ENCODE measurements at places on chromosomes 5 and 9.

DNA sequence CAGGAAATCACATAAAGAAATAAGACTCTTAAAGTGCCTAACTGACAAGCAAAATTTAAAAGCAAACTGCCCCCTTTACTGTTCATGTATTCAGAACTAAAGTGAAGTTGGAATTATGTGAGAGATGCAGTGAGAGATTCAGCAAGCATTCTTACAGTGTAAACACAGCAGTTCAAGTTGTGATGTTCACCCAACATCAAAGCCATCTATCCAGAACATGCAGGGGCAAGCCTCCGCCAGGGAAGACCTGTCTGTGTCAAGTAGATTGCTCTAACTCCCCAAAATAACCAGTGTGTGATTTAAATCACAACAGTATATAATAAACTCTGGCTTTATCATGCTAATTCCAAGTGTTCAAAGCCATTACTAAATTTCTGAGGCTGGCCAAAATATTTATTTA is 233.3 kb downstream of the BNC2 start:
- DNase-seq = no peak

- DNase-seq = no peak
Measured at GRCh38 chr5:55141945-55142690, 17.9 kb upstream of the GPX8 start.

DNA sequence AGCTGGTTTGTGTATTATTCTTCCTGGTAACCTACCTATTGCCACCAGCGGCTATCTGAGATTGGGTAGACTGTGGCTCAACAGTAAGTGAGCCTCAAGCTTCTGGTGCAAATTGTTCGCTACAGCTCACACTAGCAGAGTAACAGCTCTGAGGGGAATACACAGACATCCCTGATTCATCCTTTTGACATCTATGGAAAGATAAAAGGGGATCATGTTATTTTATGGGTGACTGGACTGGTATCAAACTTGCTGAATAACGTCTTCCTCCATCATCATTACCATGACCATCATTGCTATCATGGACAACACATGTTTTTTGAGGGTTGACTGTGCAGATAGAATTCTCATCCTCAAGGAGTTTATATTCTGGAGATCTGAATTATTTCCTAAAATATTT is 129.6 kb downstream of the PIK3R1 start:
- DNase-seq = no peak

- DNase-seq = no peak
Measured at GRCh38 chr5:84184857-84185256, 199.8 kb downstream of the EDIL3 start.

DNA sequence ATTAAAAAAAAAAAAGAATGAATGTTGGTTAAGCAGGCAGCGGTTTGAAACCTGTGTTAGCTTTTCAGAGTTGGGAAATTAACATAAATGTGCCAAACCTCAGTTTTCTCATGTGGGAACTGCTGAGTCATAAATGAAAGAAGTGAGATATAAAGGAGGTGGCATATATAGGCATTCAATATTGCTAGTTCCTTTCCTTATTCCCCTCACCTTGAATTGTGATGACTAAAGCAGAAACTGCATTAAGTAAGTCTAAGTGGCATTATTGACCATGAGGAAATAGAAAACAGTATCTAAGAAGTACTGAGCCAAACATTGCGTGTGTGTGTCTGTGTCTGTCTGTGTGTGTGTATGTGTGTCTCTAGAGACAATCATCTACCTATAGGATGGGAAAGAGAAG is 691.2 kb downstream of the TLR4 start:
- DNase-seq = no peak

DNA sequence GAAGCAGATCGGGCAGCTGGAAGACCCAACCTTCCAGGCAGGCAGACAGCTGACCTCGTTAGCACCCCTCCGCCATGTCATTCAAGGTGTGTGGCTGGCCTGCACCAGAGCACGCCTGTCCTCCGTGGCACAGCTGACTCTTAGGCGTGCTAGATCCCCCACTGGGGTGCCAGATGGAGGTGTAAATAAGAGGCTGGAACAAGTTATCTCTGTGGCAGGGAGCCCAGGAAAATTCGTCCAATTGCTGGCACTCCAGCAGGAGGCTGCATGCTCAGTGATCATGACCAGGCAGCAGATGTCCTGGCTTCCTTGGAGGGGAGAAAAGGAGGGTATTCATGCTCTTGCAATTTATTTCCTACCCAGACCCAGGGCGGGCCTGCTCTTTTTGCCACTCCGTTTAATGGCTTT is 7.8 kb upstream of the ALDOB start:
- DNase-seq = no peak

- no peak for DNase-seq
Measured at GRCh38 chr5:178232920-178233429, 373 bp upstream of the PHYKPL start.

DNA sequence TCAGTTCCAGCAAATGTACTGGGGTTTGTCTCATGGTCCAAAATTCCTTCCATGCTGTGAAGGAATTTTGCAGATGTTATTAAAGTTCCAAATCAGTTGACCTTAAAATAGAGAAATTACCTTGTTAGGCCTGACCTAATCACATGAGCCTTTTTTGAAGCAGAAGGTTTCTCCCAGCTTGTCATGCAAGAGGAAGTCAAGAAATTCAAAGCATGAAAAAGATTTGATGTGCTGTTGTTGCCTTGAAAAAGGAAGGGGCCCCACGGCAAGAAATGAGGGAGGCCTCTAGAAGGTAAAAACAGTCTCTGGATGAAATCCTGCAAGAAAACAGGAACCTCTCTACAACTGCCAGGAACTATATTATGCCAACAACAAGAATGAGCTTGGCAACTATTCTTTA is 24.2 kb upstream of the HAPLN1 start:
- DNase-seq = no peak

- no peak for DNase-seq
Measured at GRCh38 chr5:117701062-117701461, 1126.4 kb upstream of the SEMA6A start.

- no peak for DNase-seq
Measured at GRCh38 chr9:109797006-109797405, 17.0 kb downstream of the PALM2AKAP2 start.

DNA sequence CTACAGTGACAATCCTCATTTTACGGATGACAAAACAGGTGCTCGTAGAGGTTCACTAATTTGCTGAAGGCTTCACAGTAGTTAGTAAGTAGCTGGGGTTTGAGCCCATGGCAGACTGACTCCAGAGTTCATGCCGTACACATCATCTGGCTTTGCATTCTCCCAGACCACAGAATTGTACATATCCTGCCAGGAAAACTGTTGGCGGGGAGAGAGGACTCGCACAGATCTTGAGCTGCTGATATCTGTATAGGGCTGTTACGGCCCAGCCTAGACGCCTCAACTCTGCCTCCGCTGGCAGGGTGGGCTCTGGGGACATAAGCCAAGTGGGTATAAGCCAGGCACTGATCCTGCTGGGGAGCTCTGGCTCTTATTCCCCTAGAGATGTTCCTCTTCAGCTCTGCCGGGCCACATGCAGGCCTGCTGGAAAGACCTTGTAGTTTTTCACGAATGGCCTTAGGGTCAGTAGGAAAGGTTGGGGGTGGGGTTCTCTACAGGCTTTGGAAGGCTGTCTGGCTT is 16.3 kb downstream of the LARP1 start:
- DNase-seq = no peak

- no peak for DNase-seq
Measured at GRCh38 chr5:122330881-122331280, 18.8 kb downstream of the SNCAIP start.

DNA sequence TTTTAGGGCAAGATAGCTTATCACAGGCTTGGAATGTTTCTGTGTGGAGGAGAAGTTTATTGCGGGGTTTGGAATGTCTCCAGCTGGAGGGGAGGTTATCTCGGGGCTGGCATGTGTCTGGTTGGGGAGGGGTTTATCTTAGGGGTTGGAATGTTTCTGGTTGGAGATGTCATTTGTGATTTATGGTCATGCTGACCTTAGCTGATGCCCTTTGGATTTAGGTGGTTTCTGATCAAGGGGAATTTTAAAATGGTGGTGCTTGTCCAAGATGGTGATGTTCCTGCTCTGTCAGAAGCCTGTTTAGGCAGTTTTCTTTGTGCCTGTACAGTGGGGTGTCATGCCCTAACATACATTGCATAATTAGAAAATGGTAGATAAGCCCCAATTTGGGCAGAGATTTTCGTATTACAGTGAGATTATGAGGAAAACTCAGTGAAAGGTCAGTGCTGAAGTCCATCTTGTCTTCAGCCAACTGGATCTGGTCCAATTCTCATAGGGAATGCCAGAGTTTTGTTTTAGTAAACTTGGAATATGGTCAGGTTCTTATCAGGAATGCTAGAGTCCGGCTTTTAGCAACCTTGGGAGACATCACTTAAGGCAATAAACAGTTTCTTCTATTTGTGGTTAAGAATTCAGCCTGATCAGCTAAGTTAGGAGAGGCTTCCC is 14.3 kb downstream of the CDK20 start:
- no peak for DNase-seq

GRCh38 chr5:36575361-36575781 is 31.0 kb upstream of the SLC1A3 start:
- DNase-seq = no peak

DNA sequence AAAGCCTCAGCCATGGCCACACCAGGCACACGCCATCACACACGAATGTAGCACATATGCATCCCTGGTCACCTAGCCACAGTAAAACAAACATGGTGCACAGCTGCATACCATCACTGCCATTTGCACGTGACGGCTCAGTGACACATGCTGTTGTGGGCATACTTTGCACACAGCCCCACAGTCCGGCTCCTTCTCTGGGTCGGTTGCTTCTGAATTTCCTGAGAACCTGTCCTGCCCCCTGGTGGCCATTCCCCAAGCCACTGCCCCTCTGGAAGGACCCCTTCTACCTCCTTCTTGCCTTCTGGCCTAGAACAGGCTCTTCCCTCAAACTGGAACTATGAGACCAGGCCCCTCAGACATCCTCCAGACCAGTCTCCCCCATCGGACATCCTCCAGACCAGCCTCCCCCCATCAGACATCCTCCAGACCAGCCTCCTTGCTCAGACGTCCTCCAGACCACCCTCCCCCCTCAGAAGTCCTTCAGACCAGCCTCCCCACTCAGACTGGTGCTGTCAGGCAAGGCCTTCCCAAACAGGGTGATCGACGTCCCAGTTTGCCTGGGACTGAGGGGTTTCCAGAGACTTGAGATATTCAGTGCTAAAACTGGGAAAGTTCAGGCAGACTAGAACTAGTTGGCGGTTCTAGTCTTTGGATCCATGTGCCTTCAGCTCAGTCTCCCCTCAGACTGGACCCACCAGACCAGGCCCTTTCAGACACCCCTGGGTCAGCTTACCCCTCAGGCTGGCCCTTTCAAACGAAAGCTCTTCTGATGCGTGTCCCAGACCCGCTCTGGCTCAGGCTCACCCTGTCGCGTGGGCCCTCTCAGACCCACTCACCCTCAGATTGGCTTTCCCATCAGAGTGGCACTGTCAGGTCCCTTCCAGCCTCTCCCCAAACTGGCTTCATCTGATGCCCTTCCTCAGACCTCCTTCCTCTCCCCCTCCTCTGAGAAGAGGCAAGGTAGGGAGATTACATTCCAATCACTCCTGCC is 24.3 kb upstream of the ENHO start:
- DNase-seq = no peak

- no peak for DNase-seq
Measured at GRCh38 chr5:72702881-72703434, 113.5 kb upstream of the TNPO1 start.

Measured in stimulated activated CD8-positive, alpha-beta memory T cell treated with anti-CD3 and anti-CD28 coated beads, Interleukin-4, amount 100 ng/mL, for 4 hours (primary cell).